ENCODE measurements at places on chromosomes 12 and 14.

GRCh38 chr12:51590347-51591015 lies 552 bp upstream of the SCN8A start:
- peak; percentile 72 for DNase-seq

- DNase-seq = no peak
Observed at GRCh38 chr12:94204499-94205247, 56.3 kb downstream of the PLXNC1 start.

GRCh38 chr12:53735-54730 lies 12.5 kb upstream of the IQSEC3 start:
- DNase-seq = no peak

DNA sequence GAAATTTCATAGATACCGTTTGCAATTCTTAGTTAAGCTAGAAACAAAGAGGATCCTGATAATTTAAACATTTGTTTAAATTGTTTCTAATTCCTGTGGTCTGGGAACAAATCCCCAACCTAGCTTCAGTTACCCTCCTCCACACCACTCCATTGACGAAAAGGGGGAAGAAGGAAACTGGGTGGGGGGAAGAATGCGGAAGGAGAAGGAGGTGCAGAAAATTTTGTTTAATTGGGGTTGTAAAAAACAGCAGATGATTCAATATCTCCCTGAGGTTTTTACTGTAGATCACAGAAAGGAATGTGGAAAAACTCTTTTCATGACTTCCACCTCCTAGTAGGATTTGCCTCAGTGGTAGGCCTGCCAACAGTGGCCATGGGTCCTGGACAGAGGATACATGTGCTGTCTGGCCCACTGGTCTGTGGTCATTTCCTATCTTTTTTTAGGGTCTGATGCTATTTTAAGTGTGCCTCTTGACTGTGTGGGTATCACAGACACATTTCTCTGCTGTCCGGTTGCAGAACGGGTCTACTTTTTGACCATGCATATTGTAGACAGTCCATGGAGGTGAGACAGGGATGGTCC lies 122.9 kb upstream of the PCED1B start:
- DNase-seq = no peak

- DNase-seq = no peak
Observed at GRCh38 chr14:55433880-55434804, 6.3 kb downstream of the TBPL2 start.

DNA sequence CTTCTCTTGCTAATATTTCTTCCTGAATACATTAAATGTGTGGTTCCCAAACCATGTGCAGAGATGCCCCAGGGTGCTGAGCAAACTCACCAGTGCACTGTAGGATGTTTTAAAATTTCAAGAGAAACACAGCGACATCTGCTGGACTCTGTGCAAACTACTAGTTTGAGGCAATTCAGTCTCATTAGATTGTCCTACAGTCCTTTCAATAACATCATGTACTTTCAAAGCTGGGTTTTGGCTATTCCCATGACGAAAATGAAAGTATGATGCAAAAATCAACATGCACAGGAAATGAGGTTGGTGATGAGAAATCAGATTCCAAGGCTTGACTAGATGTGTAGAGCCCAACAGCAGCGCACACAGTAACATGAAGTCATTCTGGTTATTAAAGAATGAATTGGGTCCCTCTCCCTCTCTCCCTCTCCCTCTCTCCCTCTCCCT lies 66.3 kb downstream of the CLIP1 start:
- DNase-seq = no peak

GRCh38 chr12:46342562-46343033 lies 30.0 kb downstream of the SLC38A2 start:
- DNase-seq = peak; percentile 3

DNA sequence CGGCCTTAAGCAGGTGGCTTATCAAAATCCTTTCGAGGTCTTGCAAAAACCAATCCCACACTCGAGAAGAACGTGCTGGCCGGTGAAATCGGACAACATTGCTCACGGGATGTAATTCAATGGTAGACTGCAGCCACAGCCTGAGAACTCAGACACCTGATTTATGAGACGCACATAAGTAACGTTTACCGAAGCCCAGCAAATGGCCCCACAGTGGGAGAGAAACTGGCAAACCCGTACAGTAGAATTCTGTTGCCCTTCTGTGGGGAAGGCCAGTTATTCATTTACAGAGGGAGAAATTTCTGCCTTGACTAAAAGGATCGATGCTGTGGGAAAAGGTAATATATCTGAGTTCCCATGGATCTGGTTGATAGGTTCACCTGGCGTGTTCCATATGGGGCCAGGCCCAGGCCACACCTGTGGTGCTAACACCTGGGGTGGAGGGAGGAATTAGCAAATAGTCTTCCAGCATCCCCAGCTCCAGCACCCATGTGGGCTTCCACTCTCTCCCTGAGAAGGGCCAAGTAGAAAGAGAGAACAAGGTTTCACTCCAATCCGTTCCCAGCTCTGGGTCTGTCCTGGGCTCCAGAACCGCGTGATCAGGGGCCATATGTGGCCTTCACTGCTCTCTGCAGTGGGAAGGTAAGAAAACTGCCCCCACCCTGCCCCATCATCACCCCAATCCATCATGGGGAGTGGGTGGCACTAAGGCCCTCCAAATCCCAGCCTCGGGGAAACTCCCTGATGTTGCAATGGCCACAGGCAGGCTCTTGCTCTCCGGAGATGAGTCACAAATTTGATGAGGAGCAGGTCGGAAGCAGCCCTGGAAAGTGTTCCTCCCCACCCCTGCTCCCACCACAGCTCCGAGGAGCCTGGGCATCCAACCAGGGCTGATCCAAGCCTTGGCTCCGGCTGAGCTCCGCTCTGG lies 12.7 kb downstream of the BDKRB1 start:
- DNase-seq = no peak

- DNase-seq = no peak
Observed at GRCh38 chr12:39617887-39618286, 1.7 kb downstream of the ABCD2 start.

GRCh38 chr14:73381380-73382013 lies 76.8 kb downstream of the NUMB start:
- no peak for DNase-seq

GRCh38 chr12:129404556-129404955 lies 499.3 kb downstream of the TMEM132D start:
- no peak for DNase-seq

- no peak for DNase-seq
Observed at GRCh38 chr14:44634692-44635091, 127.6 kb upstream of the FSCB start.

DNA sequence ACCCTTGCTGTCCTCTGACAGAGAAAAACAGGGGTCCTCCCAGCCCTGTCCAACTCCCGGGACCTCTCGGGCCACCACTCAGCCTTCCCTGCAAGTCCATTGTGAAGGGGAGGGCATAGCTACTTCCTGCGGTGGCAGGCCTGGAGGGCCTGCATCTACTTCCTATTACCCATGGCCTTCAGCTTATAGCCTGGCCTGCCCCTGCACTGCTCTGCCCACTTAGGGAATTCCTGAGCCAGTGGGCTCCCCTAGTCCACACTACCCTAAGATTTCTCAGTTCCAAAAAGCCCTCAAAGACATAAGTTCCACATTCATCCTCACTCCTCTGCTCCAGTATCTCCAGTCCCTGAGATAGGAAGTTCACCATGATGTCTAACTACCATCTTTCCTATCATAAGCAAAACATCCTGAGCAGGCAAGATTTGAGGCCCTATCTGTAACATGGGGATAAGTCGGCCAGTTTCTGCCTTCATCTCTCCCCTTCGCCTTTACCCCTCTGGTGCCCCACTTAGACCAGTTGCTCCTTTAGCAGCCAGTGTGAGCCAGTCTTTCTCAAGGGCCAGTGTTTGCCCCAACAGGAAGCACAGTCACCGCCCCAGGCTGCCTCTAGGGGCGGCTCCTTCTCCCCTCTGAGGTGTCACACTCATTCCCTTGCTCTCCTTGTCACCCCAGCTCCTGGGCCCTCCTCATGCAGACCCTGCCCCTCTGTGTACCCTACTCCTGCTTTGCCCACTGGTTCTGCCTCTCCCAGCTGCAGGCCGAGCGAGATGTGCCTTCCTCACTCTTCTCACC lies 10.9 kb downstream of the HDAC7 start:
- no peak for DNase-seq

- DNase-seq = no peak
Observed at GRCh38 chr12:70763666-70764065, 126.4 kb upstream of the PTPRB start.

- no peak for DNase-seq
Observed at GRCh38 chr12:4820971-4821370, 88.7 kb upstream of the KCNA1 start.

- DNase-seq = no peak
Observed at GRCh38 chr12:90048918-90049317, 340.3 kb upstream of the ATP2B1 start.

- no peak for DNase-seq
Observed at GRCh38 chr12:27998658-27999057, 26.1 kb upstream of the PTHLH start.

DNA sequence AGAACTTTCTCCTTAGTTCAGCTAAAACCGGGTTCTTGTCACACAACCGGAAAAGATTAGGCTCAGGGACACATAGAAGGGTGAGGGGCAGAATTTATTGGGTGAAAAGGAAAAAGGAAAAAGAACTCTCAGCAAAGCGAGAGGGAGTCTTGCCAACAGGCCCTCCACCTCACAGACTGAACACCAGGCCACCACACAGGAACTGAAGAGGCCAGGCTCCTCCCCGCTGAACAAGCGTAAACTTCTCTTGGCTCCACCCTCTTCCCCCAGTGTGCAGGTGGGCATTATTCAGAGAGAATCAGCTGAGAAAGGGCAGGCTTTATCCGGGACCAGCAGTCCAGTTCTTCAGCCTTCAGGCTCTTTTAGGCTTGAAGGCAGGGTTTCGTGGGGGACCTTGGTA lies 125.6 kb upstream of the FGD4 start:
- no peak for DNase-seq

- no peak for DNase-seq
Observed at GRCh38 chr14:40447017-40447416, 1014.8 kb upstream of the FBXO33 start.

GRCh38 chr12:88327276-88327675 lies 185.2 kb downstream of the TMTC3 start:
- no peak for DNase-seq

- no peak for DNase-seq
Observed at GRCh38 chr12:85676816-85677749, 159.1 kb downstream of the RASSF9 start.

GRCh38 chr14:103185051-103186029 lies 62.1 kb downstream of the TNFAIP2 start:
- peak; percentile 9 for DNase-seq

GRCh38 chr14:89085231-89085731 lies 260.8 kb downstream of the TTC8 start:
- no peak for DNase-seq

DNA sequence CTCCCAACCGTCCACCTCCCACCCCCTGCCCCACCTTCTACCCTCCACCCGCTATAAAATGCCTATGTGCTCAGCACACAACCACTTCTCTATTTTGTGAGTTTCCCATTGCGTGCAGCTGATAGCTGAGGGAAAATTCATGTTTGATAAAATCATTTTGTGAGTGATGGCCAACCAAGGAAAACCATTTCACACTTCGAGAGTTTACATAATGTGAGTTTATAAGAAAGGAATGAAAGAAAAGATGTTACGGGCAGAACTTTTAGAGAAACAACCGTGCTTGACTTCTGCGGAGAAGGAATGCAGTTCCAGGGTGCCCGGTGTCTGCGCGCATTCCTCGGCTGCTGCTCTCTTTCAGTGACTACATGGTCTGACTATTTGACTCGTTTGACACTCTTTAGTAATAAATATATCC lies 140.9 kb downstream of the EFCAB11 start:
- no peak for DNase-seq

DNA sequence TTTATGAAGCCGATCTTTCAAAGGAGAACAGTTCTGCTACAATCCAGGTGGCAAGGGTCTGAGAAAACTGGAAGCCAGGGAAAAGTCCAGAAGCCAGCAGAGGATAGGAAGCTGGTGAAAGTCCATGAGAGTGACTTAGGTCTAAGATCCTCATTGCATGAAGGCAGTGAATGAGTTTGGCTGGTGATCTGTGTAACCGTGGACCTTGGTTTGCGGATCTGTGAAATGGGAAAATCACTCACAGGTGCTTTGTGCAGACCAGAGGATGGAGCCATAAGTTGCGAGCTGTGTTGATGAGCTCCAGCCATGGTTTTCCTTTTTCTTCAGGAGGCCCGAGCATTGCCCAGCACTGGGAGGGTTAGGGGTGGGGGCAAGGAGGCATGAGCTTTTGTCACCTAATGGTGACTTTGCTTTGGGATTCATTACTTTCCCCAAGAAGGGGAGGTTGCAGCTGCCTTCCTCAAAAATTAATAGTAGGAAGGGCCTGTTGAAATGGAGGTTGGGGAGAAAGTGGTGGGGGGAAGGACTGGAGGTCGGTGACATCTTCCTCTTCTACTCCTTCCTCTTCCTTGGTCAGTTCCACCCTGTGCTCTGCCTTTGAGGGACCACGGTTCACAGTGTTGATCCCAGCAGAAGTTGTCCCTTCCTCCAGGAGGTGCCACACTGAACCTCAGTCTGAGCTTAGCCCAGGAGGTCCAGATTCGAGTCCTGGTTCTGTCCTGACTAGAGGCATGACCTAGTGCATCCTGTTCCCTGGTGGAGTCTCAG lies 20.3 kb upstream of the SERPINA6 start:
- DNase-seq = no peak

DNA sequence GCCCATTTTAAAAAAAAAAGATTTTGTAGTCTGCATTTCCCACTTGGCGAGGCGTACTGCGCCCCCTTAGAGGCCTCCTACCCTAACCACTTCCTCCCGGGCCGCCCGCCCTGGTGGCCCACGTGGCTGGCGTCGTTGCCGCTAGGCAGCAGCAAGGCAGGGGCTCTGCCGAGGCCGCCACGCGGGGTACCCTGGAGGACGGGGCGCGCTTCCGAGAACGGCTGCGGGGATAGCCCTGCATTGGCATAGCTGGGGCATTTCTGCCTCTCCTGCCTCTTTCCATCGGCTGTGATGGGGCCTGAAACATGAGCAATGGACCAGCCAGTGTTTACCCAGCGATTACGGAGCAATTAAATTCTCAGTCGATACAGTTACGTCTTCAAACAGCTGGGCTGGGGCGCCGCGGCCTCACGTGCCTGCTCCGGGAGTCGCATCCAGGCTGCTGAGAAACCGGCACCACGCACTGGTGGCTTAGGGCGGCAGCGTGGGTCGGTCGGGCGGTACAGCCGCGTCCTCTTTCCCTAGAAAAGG lies 38.0 kb downstream of the IQSEC3 start:
- peak; percentile 95 for DNase-seq

GRCh38 chr14:77290705-77291104 lies 19.7 kb upstream of the NGB start:
- no peak for DNase-seq
